ENCODE measurements at places on chromosomes 4 and X.

DNA sequence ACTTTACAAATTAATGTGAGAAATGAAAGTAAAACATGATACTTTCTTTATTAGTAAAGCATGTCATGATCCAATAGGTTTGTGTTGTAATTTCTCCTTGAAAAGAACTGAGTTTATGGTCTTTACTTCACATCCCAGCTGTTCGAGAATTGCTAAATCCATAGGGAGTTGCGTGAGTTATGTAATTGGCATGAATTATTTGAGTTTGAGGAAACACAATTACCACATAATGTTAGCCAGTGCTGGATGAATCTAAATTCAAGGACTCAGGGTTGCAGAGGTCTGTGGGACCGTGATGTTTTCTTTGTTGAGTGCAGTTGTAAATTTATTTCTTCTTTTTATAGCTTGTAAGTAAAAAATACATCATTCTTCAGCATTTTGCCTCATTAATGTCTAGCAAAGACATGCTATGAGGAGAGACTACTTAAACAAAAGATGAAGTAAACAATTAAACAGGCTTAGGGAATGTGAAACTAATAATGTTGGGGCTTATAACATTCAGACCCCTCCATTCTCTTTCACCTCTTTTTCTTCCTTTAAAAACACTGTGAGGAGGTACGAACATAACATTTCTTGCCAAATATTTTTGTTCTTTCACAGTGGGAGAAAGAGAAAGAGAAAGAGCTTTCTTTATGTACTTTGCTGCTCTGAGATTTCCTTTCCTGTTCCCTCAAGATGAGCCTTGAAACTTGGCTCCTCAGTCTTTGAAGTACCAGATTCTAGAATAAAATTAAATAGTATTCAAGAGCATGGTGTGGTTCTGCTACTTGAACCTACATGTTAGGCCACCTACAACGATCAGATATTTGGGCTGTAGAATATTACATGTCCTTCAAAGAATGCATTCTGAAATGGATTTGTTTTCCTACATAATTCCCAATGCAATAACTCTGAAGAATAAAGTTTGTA, 159.6 kb upstream of the ANK2 start:
- peak; percentile 91 for DNase-seq

DNA sequence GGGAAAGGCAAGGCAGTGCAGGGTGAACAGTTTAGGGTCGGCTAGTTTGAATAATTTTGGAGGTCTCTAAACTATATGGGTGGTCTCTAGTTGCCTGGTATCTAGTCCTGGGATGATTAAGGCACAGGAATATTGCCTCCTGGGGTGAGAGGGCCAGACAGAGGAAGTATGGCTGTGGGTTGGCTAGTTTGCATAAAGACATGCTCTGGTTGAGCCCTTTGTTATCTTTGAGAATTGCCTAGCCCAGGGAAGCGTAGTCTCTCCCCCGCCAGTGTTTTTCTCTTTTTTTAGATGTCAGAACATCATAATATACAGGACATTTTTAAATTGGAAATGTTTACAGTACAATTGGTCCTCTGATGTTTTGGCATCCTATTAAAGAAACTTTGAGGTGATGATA, 163.5 kb downstream of the PWWP3B start:
- DNase-seq: no peak

GRCh38 chr4:151604238-151604637, 156.6 kb downstream of the GATB start:
- DNase-seq: no peak

- DNase-seq: no peak
Measured at GRCh38 chr4:114312338-114312737, 286.3 kb upstream of the UGT8 start.

DNA sequence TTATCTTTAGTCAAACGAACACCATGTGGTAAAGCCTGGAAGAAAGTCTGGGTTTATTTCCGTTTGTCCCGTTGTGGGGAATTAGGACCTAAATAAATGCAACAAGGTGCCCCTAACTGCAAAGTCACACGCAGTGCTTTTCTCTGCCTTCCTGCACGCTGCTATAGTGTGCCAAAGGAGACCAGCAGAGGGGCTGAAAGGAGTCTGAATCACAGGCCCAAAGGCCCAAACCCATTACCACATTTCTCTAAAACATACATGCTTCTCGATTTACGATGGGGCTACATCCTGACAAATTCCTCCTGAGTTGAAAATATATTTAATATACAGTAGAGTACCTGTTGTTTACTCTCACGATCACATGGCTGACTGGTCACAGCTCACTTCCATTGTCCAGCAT, 4.5 kb downstream of the VEGFC start:
- DNase-seq: no peak
